ENCODE measurements at places on chromosomes 1 and 21. TPM values are rescaled to one million over a fixed set of nuclear protein-coding genes. Genes with fewer than 3 reads are reported as not detected.

Gene KCNT2
- polyA plus RNA-seq, result 6.3 TPM

Gene USH2A
- 0.06 TPM for polyA plus RNA-seq

Gene RNF207
- polyA plus RNA-seq, result 29.4 TPM

Gene PARP1
- 90.9 TPM for polyA plus RNA-seq

Gene CSDE1
- polyA plus RNA-seq, result 394 TPM

Gene SPATC1L
- polyA plus RNA-seq, result 15.2 TPM

Gene CYP4A22
- not detected for polyA plus RNA-seq

Gene SH2D5
- 0.20 TPM for polyA plus RNA-seq

Gene LUZP1
- 14.5 TPM for polyA plus RNA-seq

Gene CASQ1
- polyA plus RNA-seq, result 746 TPM

Gene PDC
- not detected for polyA plus RNA-seq

Gene LCE2C
- not detected for polyA plus RNA-seq

Gene SIM2
- 4.9 TPM for polyA plus RNA-seq

Gene NR5A2
- 4.2 TPM for polyA plus RNA-seq

Gene DHX9
- 118 TPM for polyA plus RNA-seq

Gene PYCR2
- 34.9 TPM for polyA plus RNA-seq

Gene C1orf141
- not detected for polyA plus RNA-seq

Gene TNFRSF9
- polyA plus RNA-seq, result 0.08 TPM

Gene TNFSF4
- 3.5 TPM for polyA plus RNA-seq

Gene PRDM16
- polyA plus RNA-seq, result 1.1 TPM

Gene CENPL
- polyA plus RNA-seq, result 10.3 TPM

Gene SMPDL3B
- polyA plus RNA-seq, result not detected

Gene SLAMF6
- polyA plus RNA-seq, result 0.15 TPM

Gene LCE1A
- polyA plus RNA-seq, result not detected

Gene RPAP2
- 16.1 TPM for polyA plus RNA-seq

Gene PROK1
- polyA plus RNA-seq, result not detected

Gene LRRC8B
- polyA plus RNA-seq, result 2.4 TPM

Gene FAM131C
- polyA plus RNA-seq, result 0.17 TPM

Gene TRAF3IP3
- polyA plus RNA-seq, result 0.82 TPM

Gene DYNLT4
- polyA plus RNA-seq, result 0.31 TPM

Gene PTPRU
- polyA plus RNA-seq, result 12.0 TPM

Gene TNFRSF14
- 15.5 TPM for polyA plus RNA-seq
